Panc1 (cell line): ENCODE measurements at places on chromosomes 2 and 18.

DNA sequence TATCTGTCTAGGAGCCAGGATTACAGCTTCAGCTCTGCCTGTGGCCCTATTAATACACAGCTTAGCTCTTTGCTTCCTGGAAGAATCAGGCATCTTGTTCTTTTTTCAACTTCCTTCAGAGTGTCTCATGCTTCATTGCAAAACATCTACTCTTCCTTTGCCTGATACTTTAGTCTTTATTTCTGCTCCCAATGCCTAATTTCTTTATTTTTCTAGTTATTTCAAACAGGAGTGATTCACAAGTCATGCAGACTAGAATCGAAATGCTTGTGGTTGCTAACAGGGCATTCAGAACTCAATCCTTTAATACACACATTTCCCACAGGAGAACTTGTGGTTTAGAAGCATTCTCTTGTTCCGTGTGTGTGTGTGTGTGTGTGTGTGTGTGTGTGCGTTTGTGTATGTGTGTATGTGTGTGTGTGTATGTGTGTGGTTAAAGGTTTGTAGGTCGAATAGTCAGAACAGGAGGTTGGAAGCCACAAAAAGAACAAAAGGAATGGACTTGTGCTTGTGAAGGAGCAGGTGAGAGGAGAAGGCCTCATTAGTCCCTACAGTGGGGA lies 28.3 kb upstream of the INSIG2 start:
- DNase-seq: no peak

- DNase-seq: no peak
Measured at GRCh38 chr2:175152242-175152641, 15.8 kb downstream of the ATF2 start.

GRCh38 chr18:9178557-9178956 lies 42.0 kb downstream of the ANKRD12 start:
- no peak for DNase-seq

- DNase-seq: peak; percentile 35
Measured at GRCh38 chr2:212711856-212712255, 173.3 kb upstream of the ERBB4 start.

DNA sequence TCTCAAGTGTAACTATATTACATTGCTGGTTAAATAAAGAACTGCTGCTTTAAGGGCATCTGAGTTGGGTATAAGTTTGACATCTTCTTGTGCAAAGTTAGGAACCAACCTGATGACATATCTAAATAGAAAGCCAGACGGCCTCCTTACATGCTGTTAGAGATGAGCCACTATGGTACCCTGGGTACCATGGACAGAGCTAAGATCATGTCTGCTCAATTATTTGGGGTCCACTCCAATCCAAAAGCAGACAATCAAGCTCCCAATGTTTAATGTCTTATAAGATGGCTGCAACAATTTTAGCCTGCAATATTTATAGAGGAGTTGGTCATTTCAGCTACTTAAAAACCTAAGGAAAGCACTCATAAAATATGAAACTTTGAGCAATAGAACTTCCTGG lies 86.2 kb downstream of the UPP2 start:
- DNase-seq: no peak

DNA sequence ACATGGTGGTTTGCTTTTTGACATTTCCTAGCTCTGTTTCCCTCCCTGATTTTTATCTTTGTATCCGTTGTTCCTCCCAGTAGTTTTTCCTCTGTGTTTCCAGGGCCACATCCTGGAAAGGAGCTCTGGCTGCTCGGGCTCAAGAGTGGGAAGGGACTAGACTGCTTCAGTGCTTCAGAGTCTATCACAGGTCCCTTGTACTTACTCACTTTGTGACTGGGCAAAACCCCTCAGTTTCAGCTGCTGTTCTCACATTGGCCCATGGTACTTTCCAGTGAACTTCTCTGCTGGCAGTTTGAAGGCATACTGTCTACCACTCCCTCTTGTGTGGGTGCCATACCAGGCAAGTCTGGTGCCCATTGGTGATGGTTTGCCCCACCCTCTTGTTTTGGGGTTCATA lies 7.5 kb upstream of the STAMBP start:
- no peak for DNase-seq

- no peak for DNase-seq
Measured at GRCh38 chr2:24265212-24265611, 90.4 kb downstream of the FAM228A start.

GRCh38 chr2:110742412-110742811 lies 10.0 kb downstream of the ACOXL start:
- DNase-seq: no peak

DNA sequence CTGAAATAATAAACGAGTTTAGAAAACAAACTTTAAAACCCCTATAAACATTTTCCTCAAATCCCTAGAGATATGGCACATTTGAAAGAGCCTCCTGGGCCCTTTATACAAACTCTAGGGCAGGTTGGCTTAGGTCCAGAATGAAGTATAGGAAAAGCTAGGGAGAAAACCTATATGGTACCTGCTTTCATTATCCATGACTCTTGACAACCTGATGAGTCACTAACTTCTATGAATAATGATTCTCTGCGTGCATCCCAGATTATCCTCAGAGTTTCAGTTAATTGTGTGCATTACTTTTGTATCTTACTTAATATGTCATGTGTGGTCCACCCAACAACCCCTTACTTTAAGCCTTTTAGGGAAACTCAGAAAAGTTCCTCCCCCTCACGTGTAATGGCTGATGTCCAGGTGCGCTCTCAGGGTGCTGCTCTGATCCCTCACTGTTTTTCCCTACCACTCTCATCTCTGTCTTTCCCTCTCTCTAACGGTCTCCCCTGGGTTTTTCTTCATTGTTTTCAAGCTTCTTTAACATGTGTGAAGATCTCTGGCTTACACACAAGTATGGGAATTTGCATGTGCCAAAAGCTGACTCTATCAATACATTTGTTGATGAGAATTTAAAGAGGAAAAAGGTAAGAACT lies 78.5 kb downstream of the LRP1B start:
- no peak for DNase-seq

DNA sequence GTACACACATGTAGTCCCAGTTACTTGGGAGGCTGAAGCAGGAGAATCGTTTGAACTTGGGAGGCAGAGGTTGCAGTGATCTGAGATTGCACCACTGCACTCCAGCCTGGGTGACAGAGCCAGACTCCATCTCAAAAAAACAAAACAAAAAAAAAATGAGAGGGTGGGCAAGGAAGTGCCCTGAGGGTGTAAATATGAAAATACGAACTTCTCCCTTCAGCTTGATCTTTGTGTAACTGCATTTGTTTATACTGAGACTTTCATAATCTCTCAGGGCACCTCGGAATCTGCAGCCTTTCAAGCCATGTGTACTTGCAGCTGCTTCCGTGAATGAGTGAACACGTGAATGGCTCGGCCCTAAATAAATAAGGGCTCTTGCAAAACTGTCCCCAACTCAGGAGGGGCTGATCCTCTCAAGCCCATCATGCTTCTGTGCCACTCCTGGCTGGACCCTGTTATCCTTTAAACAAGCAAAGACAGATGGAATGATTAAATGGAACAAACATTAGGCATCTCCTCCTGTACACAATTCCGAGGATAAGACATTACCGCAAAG lies 96.8 kb downstream of the BOD1L2 start:
- DNase-seq: no peak

- no peak for DNase-seq
Measured at GRCh38 chr2:239601201-239601851, 200.5 kb upstream of the HDAC4 start.

GRCh38 chr2:237427769-237428506 lies 14.0 kb upstream of the COL6A3 start:
- no peak for DNase-seq

- DNase-seq: no peak
Measured at GRCh38 chr2:68172990-68173700, 15.5 kb downstream of the PNO1 start.

DNA sequence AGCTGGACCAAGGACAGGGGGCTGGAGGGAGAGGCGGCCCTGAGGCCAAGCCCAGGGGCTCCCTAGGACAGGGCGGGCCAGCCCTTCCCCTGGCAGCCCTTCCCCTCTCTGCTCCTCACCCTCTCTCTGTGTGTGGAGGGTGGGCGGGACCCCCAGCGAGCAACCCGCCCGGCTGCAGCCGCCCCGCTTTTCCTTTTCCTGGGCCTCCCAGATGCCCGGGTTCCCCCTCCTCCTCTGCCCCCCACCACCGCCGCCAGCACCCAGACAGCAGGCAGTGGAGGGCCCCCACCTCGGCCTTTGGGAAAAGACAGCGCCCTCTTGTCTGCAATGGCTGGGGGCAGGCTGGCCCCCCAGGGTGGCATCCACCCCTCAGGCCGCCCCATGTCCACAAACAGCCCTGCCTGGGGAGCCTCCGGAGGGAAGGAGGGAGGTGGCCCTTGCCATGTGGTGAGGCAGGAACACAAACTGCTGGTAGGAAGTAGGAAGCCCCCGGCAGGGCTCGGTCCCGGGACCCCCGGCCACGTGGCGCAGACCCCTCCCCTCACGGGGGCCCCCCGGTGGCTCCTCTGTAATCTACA lies 135.1 kb upstream of the CTDP1 start:
- DNase-seq: no peak

DNA sequence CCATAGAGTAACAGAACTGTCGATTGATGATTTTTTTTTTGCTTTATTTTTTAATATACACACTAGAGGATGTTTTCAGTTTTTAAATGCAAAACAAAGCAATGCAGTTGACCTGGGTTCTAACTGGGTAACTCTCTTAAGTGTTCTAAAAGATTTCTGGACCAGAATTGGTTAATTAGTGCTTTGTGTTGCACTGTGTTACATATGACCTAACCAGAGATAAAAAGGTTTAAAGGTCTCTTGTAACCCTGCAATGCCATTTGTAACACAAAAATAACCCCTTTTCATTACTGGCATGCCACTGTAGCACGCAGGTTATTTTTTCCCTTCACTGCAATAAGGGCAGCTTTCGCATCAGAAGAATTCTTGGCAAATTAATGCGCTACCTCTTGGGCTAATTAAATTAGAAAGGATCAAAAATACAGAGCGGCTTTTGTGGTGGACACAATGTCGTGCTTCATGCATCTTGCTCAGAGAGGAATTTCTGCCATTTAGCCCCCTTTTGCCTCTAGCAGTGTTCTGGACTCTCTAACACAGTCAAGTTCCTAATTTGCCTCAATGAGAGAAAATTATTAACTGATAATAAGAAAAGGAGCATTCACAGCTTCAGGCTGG lies 250.8 kb upstream of the ZEB2 start:
- no peak for DNase-seq

DNA sequence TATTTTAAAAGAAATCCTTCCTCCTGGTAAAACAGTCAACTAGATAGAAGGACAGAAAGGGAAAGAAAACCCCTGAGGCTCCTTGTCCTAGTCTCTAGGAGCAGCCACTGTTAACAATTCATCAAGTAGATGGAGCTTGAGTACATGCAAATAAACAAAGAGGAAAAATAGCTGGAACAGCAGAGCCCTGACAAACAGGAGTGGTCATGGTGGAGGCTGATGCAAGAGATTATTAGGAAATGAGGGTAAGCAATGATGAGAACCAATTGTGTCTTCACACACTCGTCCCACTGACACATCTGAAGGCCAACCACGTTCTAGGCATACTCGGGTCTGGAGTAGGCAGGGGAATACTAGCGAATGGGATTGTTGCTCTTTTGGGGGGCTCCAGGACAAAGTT lies 9.2 kb downstream of the DLGAP1 start:
- no peak for DNase-seq

- no peak for DNase-seq
Measured at GRCh38 chr2:237649541-237650454, 22.4 kb downstream of the LRRFIP1 start.

- no peak for DNase-seq
Measured at GRCh38 chr2:176038694-176039093, 36.6 kb upstream of the LNPK start.

DNA sequence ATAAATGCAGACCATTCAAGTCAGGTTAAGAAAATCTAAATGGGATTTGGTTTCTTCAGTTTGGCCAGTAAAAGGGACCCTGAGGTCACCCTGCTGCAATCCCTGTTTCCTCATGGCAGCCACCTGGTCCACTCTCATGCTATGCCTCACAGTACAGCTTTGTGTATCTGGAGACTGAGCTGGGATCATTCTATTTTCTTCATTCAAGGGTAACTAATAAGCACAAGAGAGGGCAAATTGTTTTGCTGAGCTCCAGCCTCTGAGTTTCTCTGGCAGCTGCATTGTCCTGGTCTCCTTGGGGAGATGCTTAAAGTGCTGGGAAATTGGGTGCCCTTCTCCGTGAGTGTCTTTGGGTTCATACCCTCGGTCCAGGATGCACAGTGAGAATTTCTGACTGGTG lies 18.5 kb upstream of the BCL2L11 start:
- DNase-seq: no peak

- no peak for DNase-seq
Measured at GRCh38 chr2:45577441-45577840, 33.6 kb downstream of the SRBD1 start.

- DNase-seq: no peak
Measured at GRCh38 chr2:37775908-37776250, 104.4 kb upstream of the CDC42EP3 start.
